ENCODE measurements at places on chromosomes 13 and 19.
A peak's percentile ranks its signal among the peaks of the same experiment; 100 is the strongest.

DNA sequence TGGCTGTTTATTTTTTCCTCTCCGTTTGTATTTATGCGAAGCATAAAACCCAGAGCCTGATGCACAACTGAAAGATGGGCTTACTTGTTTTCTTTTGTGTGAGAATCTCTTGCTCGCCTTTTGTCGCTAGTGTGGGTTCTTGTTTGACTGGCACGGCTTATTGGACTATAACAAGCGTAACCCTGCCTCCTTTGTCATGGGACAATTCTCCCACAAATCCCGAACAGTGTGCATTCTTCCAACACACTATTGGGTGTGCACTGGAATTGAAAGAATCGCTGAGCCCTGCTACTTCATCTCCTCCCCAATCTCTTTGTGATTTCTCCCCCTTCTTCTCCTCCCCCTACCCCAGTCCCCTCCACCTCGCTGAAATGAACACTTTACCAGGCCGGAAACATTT lies 110.8 kb downstream of the ZIC5 start:
- DNase-seq, result no peak

GRCh38 chr13:65855242-65855805 lies 1374.8 kb downstream of the PCDH9 start:
- no peak for DNase-seq

GRCh38 chr19:55209693-55210472 lies 582 bp upstream of the PTPRH start:
- no peak for DNase-seq

DNA sequence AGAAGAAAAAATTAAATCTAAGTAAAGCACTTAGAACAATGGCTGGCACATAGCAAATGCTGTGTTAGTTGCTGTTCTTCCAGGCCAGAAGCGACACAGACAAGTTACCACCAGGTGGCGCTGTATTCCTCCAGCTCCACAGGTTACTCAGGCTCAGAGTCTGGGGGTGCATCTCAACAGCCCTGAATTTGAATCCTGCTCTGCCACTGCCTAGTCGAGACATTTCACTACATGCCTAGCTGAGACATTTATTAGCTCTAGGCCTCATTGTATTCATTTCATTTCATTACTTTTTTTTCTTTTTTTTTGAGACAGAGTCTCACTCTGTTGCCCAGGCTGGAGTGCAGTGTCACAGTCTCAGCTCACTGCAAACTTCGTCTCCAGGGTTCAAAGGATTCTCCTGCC lies 16.4 kb upstream of the CYP2B6 start:
- DNase-seq, result peak; percentile 58

GRCh38 chr13:44573790-44574465 lies 2.2 kb downstream of the TSC22D1 start:
- DNase-seq, result no peak

- DNase-seq, result no peak
These were observed 207.5 kb downstream of the KCNRG start for GRCh38 chr13:50222569-50223332.

DNA sequence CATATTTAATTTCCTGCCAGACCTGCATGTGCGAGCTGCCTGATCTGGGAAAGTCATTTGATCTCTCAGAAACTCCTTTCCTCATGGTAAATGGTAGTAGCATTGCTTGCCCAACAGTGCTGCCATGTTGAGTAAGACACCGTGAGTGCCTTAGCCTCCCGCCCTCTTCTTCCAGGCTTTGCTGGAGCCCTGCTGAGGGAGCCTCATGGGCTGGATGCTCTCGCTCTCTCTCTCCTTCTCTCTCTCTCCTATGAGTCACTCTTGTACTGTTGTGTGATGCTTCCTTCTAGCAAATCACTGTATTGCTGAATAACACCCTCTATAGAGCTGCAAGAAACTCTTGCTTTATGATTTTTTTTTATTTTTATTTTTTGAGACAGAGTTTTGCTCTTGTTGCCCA lies 365.5 kb downstream of the UQCRFS1 start:
- DNase-seq, result no peak

DNA sequence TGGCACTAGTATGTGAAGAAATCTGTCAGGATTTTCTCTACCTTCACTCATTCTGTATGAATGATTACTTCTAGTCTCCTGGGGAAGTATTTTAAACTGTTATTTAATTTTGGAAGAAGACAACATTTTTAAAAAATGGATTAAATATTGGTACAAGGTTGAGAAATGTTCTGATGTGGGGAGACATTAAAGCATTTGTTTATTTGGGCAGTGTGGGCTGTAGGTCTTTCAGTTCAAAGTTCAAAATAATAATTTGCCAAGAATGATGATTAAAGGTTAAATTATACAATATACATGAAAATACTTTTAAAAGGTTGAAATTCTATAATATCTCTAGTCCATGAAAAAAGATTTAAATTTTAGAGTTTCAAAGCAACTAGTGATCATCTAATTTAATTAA lies 194.7 kb downstream of the NHLRC3 start:
- DNase-seq, result no peak

DNA sequence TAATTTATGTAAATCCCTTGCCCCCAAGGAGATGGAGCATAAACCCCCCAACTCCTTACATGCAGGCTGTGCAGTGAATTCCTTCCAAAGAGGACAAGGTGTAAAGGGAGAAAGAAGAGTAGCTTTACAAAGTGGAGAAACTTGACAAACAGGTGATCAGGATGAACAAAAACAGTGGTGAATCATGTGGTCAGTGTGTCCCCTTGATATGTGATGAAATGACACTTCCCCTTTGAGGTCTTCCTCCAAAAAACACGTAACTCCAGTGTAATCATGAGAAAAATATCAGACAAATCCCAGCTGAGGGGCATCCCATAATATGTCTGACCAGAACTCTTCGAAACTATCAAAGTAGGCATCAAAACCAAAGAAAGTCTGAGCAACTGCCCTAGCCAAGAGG lies 29.5 kb upstream of the AKT2 start:
- DNase-seq, result no peak

DNA sequence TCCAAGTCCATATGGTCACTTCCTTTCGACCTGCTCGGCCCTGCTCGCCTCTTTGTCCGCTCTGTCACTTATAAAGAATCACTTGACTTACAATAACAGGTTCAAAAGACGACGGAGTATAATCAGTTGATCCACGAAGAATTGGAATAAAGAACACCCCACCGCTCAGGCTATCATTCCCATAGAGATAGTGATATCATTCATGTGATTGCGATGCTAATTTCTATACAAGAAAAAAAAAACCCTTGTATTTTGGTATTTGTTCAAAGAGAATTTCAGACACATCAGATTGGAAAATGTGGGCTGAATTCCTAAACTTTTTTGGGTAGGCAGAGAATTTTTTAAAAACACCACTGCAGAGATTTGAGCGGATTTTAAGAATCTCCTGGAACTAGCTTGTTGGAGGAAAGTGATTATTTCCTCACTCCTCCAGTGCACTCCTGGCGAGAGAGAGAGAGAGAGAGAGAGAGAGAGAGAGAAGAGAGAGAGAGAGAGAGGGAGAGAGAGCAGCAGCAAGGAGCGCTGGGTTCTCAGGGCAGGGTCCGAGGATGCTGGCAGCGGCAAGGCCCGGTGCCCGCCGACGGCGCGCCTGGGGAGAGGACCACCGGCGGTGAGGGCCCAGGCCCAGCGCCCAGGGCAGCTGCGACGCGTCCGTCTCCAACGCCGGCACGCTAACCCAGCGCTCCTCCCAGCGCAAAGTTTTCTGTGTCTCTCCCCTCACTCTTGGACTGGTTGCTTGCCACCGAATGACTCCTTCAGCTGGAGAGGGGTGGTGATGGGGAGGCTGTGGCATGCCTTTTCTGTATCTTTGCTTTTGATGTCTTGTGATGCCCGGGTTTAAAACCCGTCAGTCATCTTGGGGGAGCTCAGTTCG lies 149.0 kb upstream of the ZNF536 start:
- no peak for DNase-seq

- no peak for DNase-seq
These were observed 143.3 kb upstream of the FREM2 start for GRCh38 chr13:38543561-38543960.

DNA sequence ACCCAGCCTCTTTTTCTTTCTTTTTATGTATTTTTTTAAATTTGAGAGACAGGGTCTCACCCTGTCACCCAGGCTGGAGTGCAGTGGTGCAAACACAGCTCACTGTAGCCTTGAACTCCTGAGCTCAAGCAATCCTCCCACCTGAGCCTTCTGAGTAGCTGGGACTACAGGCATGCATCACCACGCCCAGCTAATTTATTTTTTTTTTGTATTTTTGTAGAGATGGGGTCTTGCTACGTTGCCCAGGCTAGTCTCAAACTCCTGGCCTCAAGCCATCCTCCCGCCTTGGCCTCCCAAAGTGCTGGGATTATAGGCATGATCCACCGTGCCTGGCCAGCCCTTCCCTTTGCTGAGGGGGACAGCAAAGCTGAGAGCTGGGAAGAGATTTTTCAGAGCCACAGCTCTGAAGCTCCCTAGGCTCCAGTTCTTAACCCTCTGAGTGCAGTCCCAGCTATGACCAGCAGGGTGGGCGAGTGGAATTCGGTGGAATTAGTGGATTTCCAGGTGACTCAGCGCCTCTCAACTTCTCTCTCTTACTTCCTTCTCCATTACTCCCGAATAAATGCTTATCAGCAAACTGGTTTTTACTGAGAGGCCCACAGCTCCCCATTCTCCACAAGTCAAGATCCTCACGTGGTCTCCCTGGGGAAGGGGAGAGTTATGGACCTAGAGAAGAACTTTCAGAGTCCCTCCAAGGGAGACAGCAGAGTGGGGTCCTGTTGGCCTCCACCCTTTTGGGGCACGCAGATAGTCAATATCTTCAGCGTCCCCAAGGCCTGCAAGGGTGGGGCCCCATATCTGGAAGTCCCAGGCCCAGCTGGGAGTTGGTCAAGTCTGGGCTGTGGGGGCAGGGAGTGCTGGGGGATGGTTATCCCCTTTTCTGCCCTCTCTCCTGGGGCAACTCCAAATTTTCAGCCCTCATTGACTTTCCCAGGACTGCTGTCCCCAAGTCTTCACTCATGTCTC lies 1.2 kb downstream of the BLVRB start:
- no peak for DNase-seq

DNA sequence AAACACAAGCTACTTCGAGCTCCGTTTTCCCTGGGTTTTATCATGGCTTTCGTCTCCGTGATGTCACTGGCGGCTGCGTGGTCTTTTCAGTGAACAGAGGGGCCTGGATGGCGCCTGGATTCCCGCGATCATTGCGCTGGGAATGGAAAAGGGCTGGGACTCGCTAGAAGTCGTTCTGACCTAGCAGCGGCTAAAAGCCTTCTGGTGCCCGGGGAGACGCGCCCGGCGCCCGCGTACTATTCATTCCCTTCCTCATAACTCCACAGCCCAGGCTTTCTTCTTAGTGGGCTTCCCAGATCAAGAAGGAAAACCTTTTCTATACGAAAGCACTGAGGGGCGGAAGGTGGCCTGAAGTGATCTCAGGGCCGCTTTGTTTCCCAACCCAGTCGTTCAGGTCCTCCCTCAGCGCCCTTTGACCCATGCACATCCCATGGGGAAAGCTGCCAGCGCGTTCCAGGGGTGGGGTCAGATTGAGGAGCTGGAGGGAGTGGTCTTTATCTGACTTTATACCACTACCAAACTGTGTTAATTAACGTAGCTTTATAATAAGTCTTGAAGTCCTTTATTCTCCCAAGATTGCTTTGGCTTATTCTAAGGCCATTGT lies 96.6 kb downstream of the ELF1 start:
- no peak for DNase-seq

DNA sequence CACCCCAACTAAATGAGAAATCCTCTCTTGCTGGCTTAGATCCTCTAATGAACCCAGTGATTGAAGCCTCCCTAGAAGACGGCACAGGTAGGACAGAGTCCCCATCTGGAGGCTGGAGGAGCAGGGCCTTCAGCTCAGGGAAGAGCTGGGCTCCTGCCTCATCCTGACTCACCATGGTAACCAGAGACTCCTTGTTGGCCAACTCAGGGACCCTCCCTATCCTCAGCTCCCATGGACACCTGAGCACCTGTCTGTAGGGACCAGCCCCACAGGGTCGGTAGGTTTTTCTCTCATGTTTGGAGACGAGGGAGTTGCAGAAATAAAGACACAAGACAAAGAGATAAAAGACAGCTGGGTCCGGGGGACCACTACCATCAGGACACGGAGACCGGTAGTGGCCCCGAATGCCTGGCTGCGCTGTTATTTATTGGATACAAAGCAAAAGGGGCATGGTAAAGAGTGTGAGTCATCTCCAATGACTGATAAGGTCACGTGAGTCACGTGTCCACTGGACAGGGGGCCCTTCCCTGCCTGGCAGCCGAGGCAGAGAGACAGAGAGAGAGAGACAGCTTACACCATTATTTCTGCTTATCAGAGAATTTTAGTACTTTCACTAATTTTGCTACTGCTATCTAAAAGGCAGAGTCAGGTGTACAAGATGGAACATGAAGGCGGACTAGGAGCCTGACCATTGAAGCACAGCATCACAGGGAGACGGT lies 26.6 kb downstream of the SIGLEC7 start:
- DNase-seq, result no peak

GRCh38 chr13:32309312-32310133 lies 5.6 kb downstream of the ZAR1L start:
- DNase-seq, result no peak

DNA sequence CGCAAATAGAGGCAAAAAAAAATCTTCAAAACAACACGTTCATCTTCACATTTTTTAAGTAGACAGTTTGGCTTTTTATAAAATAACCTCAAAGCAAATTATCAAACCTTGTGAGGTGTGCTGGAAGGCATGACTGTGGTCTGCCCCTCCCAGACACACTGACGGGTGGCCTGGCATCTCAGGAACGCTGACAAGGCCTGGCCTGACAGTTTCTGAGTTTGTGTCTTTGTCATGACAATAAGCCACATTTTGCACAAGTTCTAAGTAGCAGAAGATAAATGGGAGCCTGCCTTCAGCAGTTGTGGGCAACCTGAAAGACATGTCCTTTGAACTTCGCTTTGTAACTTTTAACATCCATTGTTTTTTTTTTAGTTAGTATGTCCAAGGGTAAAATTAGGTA lies 38.5 kb downstream of the SOX21 start:
- DNase-seq, result no peak

- DNase-seq, result no peak
These were observed at the start of gene SSBP4 for GRCh38 chr19:18419195-18419698. Gene SSBP4, plus strand, starts transcription at chr19:18419398. Its CDS starts 251 bp downstream, at chr19:18419649.

- DNase-seq, result no peak
These were observed 3.9 kb upstream of the PODNL1 start for GRCh38 chr19:13942023-13942684.

GRCh38 chr13:95197548-95197947 lies 103.7 kb downstream of the ABCC4 start:
- DNase-seq, result no peak

GRCh38 chr19:12318782-12319413 lies 14.5 kb downstream of the ZNF563 start:
- no peak for DNase-seq

- DNase-seq, result no peak
These were observed 2.4 kb downstream of the TEX101 start for GRCh38 chr19:43416951-43417623.

GRCh38 chr19:38792250-38793111 lies 3.5 kb downstream of the LGALS7B start:
- no peak for DNase-seq

GRCh38 chr19:2270423-2271233 lies 11.3 kb downstream of the PEAK3 start:
- DNase-seq, result peak; percentile 43

- DNase-seq, result peak; percentile 32
These were observed 9.7 kb upstream of the GIPC1 start for GRCh38 chr19:14505488-14506239.
